ENCODE measurements at places on chromosomes 11 and 22.

DNA sequence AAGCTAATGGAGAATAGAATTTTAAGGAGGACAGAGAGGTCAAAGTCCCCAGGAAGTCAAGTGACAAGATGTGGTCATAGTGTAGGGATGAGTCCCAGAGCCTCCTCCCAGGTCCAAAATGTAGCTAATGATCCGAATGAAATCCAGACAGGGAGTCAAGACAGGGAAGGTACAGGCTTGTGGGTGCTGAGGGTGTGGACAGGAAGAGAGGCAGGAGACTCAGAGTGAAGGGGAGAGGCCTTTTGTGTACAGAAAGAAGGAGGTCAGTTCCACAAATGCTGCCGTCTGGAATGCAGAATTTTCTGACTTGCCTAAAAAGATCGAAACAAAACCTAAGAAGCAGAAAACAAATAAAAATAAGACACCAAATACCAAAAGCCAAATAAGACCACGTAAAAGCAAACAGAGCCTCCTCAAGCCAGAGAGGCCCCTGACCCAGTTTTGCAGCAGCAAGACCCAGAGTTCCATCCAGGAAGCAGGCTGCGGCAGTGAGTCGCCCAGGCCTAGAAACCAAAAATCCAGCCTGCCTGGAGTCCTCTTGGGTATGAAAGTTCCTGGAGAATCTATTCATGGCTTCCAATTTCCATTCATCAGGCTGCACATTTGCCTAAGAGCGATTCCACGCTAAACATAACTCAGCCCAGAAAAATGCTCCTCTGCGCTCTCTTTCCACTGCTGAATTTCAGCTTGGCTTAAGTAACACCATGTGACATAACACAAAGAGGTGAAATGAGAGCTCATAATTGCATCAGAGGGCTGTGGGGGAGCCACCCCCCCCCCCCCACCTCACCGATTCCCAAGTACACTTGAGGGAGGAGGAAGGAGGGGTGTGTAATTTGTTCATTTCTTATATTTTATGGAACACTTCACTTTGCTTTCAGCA, 71.2 kb downstream of the KIRREL3 start:
- DNase-seq, result no peak

DNA sequence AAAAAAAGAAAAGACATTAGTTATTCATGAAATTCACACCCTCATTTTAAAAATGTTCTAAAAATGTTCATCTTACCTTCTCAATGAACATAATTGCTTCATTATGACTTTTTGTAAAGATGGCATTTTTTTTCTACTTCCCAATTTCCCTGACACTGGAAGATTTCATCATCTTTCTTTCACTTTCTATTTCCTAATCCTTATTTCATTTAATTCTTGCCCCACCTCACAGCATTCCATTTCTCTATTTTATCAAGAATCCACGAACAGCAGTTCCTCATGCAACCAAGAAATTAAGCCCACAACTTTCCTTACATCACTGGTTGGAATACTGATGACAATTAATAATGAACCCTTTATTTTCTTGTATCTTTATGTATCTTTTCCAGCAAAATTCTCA, 1.9 kb downstream of the PATL1 start:
- no peak for DNase-seq

GRCh38 chr11:57336111-57336666, 497 bp upstream of the SSRP1 start:
- no peak for DNase-seq

GRCh38 chr11:68149417-68149816, 28.2 kb upstream of the CHKA start:
- no peak for DNase-seq

DNA sequence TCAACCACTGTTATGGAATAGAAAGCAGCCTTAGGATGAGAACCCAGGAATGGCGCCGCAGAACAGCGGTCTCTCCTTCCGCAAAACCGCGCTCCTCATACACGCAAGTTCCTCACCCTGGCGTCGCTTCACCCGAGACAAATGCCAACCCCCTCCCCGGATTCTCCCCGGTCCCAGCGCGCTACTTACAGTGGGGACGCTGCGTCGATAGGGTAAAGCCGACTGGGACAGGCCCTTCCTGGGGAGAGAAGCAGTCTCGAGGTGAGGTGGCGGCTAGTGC, 287 bp downstream of the RPS13 start:
- DNase-seq, result no peak

DNA sequence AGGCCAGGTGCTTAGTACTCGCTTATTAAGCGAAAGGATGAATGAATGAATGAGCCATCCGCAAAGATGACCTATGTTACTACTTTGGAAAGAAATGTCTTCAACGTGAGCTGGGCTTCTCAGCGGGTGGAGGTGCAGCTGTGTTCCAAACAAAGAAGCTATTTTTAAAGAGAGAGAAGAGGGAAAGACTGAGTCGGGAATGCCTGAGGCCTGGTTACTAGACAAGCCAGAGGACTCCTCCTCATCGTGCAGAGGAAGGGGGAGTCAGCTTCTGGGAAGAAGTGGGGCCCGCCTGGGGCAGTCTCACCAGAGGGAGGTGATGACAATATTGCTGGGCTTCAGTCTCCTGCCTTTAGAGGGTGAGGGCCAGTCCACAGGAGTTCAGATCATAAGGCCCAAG, 30.4 kb upstream of the CD5 start:
- no peak for DNase-seq

- no peak for DNase-seq
These were observed 544.9 kb downstream of the TBC1D22A start for GRCh38 chr22:47307326-47307725.

- no peak for DNase-seq
These were observed 43.0 kb upstream of the KLHL35 start for GRCh38 chr11:75475767-75476650.

DNA sequence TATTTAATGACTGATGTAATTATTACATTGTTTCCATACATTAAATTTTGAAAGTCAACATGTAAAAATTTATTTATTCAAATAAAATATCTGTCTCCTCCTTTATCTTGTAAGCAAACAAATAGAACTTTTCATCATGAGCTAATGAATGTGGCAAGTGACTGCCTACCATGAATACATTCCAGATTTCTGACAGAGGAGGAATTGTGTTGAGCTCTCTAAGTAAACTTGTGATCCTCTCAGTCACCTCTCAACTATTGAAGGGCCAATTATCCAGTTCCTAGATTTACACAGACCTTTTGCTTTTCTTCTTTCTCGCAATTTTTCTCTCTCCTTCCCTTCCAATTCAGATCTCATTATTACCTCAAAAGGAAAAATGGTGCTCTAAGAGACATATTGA, 21.5 kb downstream of the PRRG4 start:
- DNase-seq, result no peak

GRCh38 chr11:47204637-47204989, 10.2 kb upstream of the DDB2 start:
- no peak for DNase-seq

DNA sequence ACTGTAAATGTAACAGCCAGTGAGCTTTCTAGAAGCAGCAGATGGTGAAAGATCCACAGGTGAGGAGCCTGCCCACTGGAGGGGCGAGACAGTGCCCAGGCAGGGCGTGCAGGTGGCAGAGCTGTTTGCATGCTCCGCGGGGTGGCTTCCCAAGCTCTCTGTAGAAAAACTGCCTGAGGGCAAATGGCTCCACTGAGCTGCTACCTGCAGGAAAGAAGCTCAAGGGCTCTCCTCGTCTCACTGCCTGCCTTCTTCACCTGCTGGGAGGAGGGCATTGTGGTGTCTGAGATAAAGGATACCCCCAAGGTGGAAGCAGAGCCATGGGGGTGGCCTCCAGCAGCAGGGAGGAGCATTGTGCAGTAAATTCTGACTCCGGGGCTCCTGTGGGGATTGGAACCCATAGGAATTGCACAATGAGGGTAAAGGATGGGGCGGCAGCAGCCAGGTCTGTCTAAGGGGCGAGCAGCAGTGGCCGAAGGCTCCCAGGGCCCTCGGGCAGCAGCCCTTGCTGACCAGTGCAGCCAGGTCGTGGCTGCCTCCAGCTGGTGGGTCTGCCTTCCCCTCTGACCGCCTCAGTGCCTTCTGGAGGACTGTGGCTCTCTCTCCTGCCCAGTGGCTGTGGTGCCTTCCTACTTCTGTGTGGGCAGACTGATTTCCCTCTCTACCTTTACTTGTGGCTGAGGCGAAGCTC, 28.0 kb upstream of the CABP7 start:
- DNase-seq, result no peak

GRCh38 chr22:17915188-17915587, 109.2 kb downstream of the MICAL3 start:
- DNase-seq, result no peak

DNA sequence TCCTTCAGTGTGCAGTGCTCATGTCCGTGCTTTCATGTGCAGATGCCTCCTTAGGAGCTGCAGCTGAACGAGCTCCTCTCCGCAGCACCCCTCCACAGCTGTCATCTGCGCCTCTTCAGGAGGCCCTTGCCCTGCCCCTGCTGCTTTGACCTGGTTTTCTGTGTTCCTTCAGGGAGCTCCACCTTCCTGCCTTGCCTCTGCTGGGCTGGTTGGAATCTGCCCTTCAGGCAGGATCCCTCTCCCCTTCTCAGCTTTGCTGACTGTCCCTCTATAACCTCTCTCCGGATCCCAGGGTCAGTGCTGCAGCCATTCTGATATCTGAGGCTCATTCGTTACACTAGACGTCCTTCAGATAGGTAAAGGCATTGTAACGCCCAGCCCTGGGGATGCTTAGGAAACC, 67.9 kb downstream of the SCN3B start:
- no peak for DNase-seq

DNA sequence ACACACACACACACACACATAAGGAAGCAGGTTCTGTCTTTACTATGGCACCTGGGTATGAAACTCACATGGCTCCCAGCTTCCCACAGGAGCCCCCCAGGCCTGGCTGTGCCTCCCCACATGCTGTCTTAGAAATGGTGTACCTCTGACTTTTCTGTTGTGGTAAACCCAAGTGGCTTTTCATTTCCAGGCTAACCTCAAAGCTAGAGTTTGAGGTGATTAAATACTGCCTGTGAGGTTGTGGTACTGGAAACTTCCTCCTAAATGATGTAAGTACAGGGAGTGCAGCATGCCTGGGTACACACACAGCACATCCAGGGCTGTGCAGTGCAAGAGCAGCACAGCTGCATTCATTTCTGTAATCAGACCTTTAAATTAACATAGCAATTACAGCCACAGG, 34.4 kb downstream of the ME3 start:
- no peak for DNase-seq
